ENCODE measurements at places on chromosomes 1 and 21.

GRCh38 chr21:42262831-42263231, 43.9 kb downstream of the ABCG1 start:
- no peak for DNase-seq

DNA sequence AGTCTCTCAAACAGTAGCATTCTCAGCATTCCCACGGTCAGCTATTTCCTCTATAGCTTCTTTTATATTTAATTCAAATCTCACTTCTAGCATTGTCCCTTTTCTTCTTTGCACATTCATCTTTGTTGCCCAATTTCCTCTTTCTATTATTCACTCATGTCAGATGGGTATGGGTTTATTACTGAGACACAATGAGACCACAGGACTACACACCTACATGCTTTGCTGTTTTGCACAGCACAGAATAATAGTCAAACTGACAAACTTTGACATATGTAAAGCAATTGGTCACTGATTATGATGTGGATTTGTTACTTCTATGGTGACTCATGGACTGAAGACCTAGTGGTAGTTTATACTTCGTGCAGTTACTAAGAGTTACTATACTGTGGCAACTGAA, 5.8 kb upstream of the CD1C start:
- no peak for DNase-seq

GRCh38 chr21:14414932-14415508, 32.1 kb upstream of the HSPA13 start:
- DNase-seq: no peak

GRCh38 chr1:17078991-17079868, 25.4 kb upstream of the SDHB start:
- no peak for DNase-seq

DNA sequence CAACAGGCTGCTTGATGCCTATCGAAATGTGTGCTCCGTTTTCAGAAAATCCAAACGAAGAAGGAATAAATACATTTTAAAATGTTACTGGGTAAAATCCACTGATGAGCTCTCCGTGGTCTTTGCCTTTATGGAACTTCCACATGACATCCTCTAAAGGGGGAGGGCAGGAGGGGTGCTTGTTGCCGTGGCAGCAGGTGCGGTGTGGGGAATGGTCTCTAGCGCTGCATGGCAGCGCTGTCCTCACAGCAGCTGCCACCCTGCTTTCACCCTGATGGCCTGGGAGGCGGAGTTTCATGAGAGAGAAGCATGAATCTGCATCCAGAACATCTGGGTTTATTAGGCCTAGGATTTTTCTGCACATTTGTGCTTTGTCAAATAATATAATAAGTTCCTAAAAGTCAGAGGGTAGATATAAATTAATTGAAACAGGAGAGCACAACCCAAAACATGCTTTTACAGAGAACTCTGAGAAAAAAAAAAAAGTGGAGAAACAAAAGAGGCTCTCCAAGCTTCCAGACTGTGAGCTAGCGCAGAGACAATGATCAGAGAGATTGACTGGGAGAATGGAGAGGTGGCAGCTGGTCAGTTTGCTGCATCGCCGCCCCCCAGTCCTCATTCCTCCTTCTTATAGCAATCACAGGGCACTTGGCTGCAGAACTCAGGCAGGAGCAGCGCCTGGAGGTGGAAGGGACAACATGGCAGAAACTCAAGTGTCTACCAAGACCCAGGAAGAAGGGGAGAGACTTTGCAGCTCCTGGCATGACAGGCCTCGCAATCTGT, 228.6 kb downstream of the DSCAM start:
- DNase-seq: no peak

- DNase-seq: no peak
Observed at GRCh38 chr1:19559641-19560040, 74.3 kb upstream of the CAPZB start.

GRCh38 chr1:42128964-42129363, 24.2 kb upstream of the GUCA2B start:
- DNase-seq: no peak

- no peak for DNase-seq
Observed at GRCh38 chr1:43272576-43273571, 3.1 kb downstream of the TMEM125 start.

DNA sequence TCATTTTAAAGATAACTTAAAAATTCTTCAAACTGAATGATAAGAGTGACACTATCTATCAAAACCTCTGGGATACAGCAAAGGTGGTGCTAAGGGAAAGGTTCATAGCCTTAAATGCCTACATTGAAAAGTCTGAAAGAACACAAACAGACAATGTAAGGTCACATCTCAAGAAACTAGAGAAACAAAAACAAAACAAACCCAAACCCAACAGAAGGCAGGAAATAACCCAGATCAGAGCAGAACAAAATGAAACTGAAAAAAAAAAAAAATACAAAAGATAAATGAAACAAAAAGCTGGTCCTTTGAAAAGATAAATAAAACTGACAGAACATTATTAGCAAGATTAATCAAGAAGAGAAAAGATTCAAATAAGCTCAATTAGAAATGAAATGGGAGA, 6.8 kb downstream of the ODF2L start:
- DNase-seq: no peak

DNA sequence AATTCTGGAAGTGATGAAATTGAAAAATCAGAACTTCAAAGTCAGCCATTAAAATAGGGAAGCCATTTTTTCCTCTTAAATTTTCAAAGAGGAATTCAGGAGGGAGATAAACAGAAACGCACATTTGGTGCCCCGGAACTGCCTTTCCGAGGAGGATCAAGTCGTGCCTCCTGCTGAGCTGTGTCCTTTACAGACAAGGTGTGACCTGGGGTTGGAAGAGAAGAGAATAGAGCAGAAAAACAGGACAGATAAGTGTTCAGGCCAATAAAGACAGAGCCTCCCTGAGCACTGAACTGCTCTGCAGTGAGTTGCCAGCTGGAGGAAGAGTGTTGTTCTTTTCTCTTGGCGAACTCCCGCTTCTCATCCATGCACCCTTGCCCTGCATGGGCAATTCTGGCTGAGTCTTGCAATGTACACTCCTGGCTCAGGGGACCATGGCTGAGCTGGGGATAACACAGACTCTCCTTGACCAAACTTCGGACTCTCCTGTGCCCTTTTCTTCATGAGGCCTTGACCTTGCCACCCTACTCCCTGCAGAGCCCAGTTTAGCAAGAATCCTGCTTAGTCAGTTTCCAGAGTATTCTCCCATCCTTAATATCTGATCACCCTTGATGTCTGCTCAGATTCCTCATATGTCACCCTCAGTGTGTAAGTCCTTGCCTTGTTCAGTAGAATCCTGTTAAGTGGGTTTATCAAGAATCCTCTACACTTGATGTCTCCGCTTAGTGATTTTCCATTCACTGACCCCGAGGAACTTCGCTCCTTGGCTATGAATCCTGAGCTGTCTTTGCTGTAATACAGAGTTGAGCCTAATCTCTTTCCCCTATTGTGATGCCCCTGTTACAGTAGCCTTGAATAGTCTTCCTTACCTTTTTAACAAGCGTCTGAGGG, 1.3 kb upstream of the MTARC1 start:
- DNase-seq: no peak

DNA sequence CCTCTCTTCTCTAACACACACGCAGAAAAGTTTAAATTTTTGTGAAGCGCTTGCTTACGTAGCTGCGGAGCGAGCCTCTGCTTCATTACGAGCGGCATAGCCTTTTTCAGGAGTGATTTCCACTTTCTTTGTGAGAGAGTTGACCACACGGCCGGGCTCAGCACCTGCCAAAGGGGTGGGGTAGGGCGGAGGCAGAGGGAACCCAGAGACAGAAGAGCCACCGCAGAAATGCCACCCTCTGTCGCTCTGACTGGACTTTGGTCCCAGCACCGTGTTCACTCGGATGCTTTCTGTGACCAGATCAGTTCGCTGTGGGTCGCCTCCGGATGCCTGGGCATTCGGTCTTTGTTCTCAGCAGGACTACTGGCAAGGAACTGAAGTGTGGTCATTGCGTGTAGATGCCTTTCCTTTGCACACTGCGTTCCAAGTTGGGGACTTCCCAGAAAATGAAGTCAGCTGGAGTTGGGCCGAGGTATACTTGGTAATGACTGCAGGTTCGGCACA, 883 bp downstream of the CHODL start:
- no peak for DNase-seq

- DNase-seq: no peak
Observed at GRCh38 chr21:34808569-34809204, 139.9 kb downstream of the CLIC6 start.

DNA sequence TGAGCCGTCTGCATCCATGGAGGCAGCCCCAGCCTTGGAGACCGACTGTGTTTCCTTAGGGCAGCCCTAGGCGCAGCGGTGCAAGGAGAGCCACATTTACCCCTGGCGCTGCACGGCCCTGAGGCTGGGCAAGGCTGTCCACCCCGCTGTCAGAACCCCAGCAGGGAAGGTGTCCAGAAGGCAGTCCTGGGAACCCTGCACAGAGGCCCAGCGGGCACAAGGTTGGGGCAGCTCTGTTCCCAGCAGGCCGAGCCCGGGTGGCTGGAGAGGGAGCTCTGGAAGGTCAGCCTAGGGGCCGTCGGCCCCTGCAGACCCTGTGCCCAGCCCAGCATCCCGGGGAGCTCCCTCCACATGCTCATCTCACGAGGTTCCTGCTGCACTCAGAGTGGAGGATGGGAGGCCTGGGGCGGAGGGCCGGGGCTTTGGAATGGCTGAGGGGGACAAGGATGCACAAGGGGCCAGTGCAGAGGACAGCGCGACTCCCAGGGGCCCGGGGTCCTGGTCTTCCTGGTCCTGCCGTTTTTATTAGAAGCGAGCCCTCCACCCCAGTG, 19.9 kb upstream of the SAMD11 start:
- peak; percentile 0 for DNase-seq

DNA sequence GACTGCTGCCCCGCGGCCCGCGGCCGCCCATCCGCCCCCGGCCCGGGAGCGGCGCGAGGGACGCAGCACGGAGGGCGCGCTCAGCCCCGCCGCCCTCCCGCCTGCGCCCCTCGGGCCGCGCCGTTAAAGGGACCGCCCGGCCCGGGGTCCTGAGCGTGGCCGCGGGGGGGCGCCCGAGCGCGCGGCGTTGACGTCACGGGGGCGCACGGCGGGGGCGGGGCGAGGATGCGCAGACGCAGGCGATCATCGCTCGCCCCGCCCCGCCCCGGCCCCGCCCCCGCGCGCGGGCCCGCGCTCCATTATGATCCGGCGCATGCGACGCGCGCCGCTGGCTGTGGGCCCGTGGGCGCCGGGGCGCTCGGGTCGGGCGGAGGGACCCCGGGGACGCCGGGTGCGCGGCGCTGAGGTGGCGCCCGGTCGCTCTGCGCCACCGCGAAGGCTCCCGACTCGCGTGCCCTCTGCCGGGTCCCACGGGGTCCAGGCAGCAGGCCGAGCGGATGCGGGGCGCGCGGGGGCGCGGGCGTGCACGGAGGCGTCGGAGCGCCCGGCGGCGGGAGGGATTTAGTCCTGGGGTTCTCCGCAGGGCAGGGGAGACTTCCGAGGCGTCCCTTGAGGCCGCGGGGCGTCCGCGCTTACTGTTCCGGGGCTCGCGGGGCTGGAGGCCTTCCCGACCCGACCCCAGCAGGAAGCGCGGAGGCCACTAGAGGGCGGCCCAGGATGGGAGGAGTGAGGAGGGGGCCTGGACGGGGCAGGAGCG, at the start of gene DVL1:
DVL1 (minus strand) TSS at position 163 of the 757 bp plus-strand sequence. CDS start 353 bp downstream, outside the sequence.
- peak; percentile 64 for DNase-seq

DNA sequence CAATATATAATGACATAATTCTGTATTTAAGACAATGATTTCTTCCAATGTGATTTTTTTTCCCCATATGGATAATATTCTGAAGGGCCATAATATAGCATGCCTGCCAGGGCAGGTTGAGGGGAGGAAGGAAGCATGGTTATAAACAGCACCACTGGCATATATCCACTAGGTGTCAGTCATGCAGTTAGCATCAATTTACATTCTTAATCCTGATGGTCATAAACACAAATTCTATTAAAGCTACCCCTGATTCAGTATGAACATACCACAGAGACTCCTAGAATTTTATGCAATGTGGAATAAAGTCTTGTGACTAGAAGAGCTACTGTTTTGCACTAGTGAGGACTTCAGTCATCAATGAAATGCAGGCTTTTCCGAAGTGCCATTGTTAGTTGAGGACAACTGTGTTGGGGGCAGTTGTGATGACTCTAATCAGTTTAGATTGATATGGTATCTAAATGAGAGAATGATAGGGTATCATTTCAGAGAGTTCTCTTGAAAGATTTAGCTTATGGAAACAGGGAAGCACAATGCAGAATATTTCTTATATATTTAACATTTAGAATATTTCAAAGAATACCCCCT, 342.7 kb upstream of the NR5A2 start:
- peak; percentile 17 for DNase-seq

DNA sequence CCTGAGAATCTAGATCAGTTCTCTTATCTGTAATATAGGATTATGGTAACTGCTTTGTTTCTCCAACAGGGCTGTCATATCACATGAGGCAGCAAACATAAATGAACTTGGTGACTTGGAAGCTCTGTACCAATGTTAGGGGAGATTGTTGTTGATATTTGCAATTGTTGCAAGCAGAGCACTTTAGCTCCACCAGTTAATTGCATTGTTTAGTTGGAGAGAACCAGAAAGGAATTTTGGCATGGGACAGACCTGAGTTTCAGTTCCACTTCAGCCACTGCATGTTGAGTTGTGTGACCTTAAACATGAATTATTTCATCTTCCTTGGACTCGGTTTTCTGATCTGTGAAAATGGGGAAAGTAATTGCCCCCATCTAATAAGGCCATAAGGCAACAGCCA, 142.3 kb upstream of the JUN start:
- DNase-seq: no peak

DNA sequence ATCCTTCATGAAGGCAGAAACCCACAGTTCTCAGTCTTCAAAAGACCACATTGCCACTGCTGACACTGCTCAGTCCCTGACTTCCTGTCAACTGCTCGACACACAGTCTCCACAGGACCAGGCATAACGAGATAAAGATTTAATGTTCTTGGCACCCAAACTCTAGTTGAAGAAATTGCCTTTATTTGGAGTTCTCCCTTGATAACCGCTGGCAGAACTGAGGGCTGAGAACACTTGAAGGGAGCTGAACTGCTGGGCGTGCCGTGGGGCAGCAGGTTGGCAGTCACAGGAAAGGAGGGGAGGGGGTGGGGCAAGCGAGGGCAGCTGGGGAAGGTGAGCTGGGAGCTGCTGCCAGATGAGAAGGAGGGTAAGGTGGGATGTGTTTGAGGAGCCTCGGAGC, 15.9 kb downstream of the HENMT1 start:
- peak; percentile 65 for DNase-seq

GRCh38 chr1:209703834-209704504, 677 bp upstream of the HSD11B1 start:
- no peak for DNase-seq

GRCh38 chr1:31510853-31511789, 65.2 kb upstream of the TINAGL1 start:
- DNase-seq: no peak

GRCh38 chr1:192807211-192808162, 1.4 kb upstream of the RGS2 start:
- no peak for DNase-seq

- DNase-seq: no peak
Observed at GRCh38 chr1:112063781-112064728, 74.6 kb upstream of the KCND3 start.

DNA sequence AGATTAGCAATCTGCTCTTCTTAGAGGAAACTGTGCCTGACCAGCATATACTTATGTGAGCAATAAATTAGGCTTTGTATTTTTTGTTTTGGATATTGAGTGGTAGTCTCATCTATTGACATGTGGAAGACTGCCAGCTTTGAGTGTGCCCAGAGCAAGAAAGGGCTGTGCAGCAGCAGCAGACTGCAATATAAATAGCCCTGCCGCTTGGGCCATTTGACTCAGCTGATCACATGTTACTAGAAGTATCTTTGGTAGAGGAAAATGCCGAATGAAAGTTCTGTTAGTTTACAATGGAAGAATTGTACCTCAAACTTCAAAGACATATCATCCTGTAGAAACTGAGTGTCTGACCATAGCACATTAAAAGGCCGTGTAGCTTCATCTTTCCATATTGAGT, 9.1 kb upstream of the PSMB2 start:
- no peak for DNase-seq

GRCh38 chr21:26965040-26965906, 1.6 kb downstream of the ADAMTS5 start:
- no peak for DNase-seq

Data from effector memory CD8-positive, alpha-beta T cell (primary cell).